ENCODE measurements at places on chromosomes 3 and 15.
A peak's percentile ranks its signal among the peaks of the same experiment; 100 is the strongest.

DNA sequence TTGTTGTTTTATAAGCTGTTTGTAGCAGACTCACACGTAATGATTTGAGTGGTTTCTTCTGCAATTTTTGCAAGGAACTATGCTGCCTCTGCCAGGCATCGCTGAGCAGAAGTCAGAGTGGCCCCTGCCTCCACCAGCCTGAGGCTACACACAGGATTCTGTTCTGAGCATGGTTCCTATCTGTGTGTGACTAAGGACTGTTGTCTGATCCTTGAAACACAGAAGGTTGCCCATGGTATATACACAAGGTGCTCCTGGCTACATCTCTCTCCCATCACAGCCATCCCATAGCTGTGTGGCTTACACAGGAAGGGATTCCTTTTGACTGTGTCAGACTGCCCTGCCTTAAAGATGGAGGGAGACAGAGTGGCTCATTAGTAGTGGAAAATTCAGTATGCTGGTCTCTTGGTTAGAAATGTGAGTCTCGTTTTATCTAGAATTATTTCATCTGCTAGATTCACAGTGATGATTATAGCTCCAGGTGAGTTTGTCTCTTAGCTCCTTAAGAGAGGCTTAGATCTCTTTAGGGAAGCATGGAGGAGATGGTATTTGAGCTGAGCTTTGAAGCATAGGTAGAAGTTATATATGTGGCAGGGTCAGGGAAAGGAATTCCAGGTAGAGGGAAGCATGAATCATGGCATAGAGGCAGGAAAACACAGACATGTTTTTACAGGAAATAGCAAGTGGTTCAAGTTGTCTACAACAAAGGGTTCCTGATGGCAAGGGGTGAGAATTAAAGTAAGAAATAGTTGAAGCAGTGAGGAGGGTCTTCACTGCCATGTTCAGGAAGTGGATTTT is 37.5 kb downstream of the SNAPC5 start:
- no peak for DNase-seq

DNA sequence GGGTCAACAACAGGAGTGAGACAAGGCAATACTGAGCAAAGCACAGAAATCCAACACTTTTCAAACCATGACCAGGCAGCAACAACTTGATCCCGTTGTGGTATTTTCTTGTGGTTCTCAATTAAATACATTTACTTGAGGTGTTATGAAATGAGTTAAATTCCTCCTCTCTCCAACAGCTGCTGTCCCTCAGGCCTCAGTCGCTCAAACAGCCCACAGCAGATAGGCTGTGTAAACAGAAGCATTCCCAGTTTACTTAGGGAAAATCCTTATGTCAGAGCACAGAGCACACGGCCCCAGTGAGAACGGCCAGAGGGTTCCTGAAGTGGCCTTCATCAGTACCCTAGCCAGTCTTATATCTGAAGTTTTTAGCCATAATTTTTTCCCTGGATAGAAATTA is 359.9 kb downstream of the AGBL1 start:
- no peak for DNase-seq

DNA sequence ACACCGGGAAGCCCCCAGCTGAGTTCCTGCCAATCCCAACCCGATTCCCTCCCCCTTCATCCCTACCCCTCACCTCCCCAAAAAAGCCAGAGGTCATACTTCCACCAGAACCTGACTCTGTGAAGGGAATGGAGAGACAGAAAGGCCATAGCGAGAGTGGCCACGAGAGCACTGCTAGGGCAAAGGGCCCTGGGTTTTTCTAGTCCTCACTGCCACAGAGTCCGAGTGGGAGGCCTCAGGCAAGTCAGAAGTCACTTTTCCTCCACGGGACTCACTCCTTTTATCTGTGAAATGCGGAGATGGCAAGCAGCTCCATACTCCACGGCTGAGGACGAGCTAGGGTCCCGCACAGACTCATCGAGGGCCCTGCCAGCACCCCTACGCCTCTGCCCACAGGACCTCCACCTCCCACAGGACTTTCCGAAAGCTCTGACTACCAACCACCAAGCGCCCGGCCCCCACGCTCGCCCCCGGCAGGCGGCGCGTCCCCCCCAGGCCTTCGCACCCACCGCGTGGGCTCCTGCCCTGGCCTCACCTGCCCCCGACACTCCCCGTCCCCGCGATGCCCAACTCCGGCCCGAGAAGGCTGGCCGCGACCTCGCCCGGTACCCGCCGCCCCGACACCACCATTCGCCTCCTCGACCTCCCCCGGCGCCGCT is 792 bp downstream of the ATP13A3 start:
- peak; percentile 58 for DNase-seq

- peak; percentile 77 for DNase-seq
Observed at GRCh38 chr3:188262913-188263683, 109.1 kb downstream of the LPP start.

GRCh38 chr3:171615686-171616085 is 155.5 kb upstream of the TNIK start:
- peak; percentile 70 for DNase-seq

- DNase-seq, result no peak
Observed at GRCh38 chr15:44261007-44261706, 27.4 kb upstream of the GOLM2 start.

DNA sequence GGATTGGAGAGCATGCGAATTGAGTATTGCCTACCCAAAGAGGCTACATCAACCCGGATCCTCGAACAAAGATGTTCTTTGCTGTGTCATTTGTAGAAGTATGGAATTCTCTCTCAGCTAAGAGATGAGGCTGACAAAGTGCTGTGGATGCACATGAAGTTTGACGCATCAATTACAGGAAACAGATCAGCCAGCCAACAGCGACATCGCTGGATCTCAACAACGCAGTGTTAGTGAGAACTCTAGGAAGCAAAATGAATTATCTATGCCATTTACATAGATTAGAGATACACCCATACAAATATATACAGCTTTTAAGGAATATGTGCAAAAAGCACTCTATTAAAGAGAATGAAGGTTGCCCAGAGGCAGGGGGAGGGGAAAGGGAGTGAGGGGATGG is 160.6 kb upstream of the RGMA start:
- DNase-seq, result no peak

- no peak for DNase-seq
Observed at GRCh38 chr15:63384906-63385305, 3.3 kb upstream of the CA12 start.

DNA sequence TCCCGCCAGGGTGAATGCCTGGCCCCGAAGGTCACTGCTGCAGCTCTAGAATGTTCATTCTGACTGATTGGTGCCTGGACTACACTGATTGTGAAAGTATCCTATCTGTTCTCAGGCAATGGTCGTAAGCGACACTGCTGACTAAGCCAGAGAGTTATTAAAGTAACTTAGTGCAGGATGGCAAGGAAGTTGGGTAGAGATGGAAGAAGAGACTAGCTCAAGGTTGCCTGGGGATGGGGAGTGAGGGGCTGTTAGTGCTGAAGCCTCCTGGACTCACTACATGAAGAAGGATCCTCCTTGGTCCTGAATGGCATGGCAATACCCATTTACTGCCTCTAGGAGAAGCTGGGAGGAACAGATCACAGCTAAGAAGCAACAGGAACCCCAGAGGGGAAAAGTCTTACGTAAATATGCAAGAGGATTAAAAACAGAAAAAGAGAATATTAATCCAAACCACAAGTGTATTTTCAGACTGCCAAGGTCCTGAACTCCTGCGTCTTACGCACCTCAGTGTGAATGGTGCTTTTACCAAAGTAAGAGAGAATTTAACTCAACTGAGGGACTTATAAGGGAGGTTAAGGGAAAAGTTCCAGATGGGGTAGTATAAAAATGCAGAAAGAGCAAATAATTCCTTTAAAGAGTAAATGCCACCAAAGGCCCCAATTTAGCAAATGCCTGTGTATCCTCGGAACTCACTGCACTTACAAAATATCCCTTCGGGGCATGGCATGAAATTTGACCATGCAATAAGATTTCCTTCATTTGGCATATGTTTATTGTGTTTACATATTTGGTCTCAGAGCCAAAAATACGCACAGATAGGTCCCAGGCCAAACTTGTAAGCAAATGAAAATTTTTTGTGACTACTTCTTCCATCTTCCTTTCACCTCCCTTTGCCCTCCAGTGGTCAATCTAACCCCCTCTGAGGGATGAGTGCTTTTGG is 64.0 kb upstream of the DGKG start:
- peak; percentile 25 for DNase-seq

GRCh38 chr3:41352510-41352909 is 153.2 kb downstream of the CTNNB1 start:
- no peak for DNase-seq

DNA sequence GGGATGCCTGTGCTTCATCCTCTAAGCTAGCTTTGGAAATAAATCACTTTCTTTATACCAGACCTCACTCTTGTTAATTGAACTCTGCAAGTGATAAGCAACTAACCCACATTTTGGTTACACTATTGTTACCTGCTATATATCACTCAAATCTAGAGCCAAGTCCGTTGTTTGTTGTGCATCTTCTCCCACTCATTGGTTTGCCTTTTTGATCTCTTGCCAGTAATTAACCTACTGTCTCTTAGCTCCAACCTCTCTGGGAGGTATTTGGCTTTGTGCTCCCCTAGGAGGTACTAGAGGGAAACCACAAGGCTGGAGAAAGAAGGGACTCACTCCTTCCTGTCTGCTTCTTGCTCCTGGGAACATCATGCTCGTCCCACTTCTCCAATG is 12.8 kb upstream of the CRBN start:
- DNase-seq, result no peak

DNA sequence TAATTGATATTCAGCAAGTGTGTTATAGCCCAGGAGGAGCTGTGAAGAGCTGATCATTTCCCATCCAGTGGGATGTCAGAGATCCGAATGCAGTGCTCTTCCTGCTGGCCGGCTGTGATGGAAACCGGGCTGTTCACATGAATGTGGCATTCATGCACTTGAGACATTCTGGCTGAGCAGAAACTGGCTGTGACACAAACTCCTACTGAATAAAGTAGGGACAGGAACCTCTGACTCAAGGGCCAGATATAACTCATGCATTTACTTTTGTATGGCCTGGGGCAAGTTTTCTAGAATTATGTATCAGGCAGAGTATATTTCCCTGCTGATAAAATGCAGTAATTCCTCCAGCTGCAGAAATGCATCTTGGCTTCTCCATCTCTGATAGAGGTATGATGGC is 83.4 kb upstream of the FAM3D start:
- DNase-seq, result no peak

- DNase-seq, result no peak
Observed at GRCh38 chr15:100668348-100668745, 66.0 kb downstream of the ASB7 start.

GRCh38 chr15:33844597-33844996 is 123.7 kb upstream of the CHRM5 start:
- no peak for DNase-seq

DNA sequence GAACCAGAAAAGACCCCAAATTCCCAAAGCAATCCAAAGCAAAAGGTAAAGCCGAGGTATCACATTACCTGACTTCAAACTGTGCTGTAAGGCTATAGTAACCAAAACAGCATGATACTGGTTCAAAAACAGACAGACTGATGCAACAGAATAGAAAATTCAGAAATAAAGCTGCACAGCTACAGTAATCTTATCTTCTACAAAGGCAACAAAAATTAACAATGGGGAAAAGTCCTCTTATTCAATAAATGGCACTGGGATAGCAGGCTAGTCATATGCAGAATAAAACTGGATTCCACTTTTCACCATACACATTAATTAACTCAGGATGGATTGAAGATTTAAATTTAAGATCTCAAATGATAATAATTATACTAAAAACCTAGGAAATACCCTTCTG is 392.6 kb upstream of the CBLB start:
- DNase-seq, result peak; percentile 3

DNA sequence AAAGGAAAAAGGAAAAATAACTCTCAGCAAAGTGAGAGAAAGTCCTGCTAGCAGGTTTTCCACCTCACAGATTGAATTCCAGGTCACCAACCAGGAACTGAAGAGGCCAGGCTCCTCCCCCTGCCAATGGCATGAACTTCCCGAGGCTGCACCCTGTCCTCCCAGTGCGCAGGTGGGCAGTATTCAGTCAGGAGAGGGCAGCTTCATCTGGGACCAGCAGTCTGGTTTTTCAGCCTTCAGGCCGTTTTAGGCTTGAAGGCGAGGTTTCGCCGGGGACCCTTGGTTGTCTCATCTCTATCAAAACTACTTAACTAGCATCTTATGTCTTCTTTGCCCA is 41.2 kb downstream of the TRAT1 start:
- DNase-seq, result no peak

- peak; percentile 74 for DNase-seq
Observed at GRCh38 chr3:171748064-171748924, 62.0 kb downstream of the PLD1 start.
